ENCODE measurements at places on chromosomes 7 and 10. TPM values are rescaled to one million over a fixed set of nuclear protein-coding genes. Genes with fewer than 3 reads are reported as not detected.
A peak's percentile ranks its signal among the peaks of the same experiment; 100 is the strongest.

DNA sequence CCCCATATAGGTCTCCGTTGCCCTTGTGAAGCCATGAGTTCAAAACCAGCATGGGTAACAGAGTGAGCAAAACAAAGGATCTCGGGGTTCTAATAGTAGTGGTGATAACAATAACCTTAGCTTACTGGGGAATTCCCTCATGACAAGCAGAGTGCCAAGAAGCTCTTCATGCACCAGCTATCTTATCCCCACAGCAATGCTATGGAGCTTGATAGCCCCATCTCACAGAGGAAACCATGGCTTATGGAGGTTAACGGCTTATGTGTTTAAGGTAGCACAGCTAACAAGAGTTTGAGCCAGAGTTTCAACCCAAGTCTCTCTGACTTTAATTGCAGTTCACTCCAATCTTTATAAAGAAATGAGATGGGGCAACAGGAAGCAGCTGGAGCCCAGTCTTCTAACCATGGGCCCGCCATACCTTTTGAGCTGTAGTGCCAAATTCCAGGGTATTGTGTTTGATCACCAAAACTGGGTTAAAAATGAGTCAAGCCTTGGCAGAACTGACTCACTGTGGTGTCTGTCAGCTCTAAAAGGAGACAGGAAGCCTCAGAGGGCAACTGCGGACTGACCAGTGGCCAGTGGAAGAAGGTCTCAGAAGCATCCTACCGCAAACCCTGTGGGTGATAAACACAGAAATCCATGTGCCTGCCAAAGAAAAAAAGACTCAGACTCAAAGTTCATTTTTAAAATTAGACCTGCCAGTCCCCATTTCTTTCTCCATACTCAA is 16.5 kb upstream of the PLAU start:
- DNase-seq, result no peak

GRCh38 chr7:104126411-104126841 is 81.4 kb downstream of the ORC5 start:
- no peak for DNase-seq

DNA sequence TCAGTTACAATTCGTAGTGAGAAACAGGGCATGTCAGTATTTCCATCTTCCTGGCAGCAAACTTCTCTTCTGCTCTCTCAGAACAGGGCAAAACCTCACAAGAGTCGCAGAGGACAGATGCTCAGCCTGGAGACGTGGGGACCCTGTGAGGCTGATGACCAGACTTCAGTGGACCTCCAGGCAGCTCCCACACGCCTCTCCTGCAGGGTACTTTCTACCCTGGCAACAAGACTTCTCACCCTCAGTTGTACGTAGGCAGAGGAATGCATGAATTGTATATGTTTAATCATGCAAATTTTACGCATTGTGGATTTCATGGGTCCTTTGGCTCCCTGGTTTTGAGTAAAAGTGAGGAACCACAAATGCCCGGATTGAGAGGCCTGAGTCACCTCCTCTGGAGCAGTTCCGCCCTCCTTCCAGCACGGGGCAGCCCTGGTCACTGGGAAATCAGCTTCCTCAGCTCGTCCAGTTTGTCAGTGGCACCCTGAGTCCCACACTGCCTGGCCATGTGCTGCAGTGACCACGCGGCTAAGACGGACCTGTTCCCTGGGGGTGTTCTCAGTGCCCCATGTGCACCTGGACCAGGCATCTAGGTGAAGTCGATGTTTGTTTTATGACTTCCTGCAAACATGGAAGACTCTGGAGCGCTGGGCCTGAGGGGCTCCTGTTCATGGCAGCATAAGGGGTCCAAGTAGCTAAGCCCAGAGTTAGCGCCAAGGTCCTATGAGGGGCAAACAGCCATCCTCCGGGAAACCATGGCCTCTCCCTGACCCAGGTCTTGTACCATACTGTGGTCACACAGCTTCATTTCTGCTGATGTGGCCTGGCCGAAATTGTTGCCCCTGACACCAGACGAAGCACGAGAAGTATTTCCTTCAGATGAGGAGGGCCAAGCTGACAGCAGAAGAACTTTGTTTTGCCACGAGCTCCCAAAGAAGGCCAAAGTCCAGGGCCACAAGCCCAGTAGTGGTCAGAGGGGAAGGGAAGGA is 165.1 kb downstream of the TNS3 start:
- peak; percentile 27 for DNase-seq

GRCh38 chr7:135341049-135341448 is 107.4 kb downstream of the STRA8 start:
- peak; percentile 91 for DNase-seq

GRCh38 chr10:32123021-32123420 is 66.8 kb upstream of the KIF5B start:
- no peak for DNase-seq

DNA sequence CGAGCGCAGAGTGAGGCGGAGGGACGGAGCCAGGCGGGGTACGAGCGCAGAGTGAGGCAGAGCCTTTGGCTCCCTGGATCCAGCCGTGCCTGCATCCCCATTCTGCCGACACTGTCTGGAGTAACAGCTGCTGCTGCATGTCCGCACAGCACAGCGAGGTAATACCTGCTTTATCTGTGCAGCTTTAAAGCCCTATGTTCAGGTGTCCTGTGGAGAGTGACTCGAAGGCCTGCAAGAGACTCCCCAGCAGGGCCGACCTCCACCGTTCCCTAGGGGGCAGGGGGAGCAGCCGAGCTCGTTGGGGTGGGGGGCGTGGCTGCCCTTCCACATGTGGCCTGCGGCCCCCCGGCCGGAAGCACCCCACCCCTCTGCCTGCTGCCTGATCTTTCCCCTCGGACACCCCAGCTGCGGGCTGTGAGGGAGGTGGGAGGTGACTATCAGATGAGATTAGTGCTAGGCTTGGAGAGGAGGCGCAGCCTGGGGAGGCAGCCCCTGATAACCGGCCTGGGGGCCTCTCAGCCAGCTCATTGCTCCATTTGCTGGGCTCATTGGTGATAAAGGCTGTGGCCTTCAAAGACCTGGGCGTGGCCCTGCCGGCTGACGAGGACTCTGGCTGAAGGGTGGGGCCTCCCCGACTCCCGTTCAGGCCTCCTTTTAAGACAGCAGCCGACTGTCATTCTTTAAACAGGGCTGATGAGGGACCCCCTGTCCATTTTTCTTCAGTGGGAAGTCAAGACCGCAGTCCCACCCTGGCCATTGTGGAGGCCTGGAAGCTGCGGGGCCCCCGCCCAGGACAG is 8.0 kb downstream of the VENTX start:
- peak; percentile 74 for DNase-seq

DNA sequence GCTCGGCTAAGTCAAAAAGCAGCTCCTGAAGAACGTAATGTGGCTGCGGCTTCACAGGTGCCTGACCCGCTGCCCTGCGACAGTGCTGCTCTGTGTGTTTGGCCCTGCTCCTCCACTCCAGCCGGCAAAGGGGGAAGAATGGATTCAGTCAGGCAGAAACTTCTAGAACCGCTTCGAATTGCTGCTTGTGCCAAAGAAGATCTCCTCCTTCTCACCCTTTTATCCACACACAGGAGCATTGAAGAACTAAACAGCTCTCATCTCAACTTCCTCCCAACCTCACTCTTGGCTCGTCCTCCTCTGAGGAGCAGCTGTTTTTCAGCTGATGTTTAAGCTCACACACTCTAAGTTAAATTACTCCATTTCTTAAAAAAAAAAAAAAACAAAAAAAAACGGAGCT is 651.4 kb downstream of the INHBA start:
- DNase-seq, result no peak

DNA sequence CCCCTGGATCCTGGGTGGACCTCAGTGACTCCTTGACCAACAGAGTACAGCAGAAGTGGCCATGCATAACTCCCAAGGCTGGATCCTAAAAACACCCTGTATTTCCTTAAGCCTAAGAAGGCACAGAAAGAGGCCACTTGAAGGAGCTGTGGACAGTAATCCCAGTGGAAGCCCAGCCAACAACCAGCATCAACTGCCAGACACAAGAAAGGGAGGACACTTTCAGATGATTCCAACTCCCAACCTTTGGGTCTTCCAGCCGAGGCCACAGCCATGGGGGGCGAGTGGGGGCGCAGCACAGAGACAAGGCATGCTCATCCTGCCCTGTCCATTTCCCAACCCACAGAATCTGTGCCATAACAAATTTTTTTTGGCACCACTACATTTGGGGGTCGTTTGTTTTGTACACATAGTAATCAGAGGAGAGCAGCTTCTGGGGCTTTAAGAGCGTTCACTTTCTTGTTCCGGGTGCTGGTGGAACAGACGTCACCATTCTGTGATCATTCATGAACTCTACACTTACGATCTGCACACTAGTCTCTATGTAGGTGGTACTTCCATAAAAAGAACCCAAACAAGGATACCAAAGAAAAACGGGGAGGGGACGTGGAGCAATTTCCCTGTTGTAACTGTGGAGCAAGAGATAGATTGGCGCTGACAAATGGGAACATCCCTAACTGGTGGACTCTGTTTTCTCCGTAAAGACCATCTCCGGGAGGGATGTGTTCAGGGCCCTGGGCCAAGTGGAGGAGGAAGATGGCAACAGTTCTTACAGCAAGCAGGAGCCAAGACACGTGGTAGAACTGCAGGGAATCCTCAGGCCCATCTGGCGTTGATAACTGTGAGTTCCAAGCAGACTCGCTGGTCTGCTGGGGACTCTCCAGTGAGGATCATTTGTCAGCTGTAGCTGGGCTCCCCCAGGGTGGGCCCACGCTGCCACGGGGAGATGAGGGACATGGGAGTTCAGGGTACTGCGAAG is 6.0 kb upstream of the SLC29A3 start:
- DNase-seq, result peak; percentile 36

- DNase-seq, result no peak
Observed at GRCh38 chr7:116708861-116709260, 36.9 kb downstream of the MET start.

The ABCB4 gene
- polyA plus RNA-seq, result not detected

The KIN gene
- polyA plus RNA-seq, result 7.0 TPM

The SPDYE18 gene
- 0.81 TPM for polyA plus RNA-seq

- no peak for DNase-seq
Observed at GRCh38 chr10:21500578-21500910, 24.9 kb downstream of the SKIDA1 start.
